ENCODE measurements at places on chromosomes 4 and X. TPM values are rescaled to one million over a fixed set of nuclear protein-coding genes. Genes with fewer than 3 reads are reported as not detected.

GPR119 gene
- not detected for total RNA-seq

NRK gene
- total RNA-seq = 0.13 TPM

TNIP3 gene
- total RNA-seq = 1.7 TPM

STARD8 gene
- 19.4 TPM for total RNA-seq

DNA sequence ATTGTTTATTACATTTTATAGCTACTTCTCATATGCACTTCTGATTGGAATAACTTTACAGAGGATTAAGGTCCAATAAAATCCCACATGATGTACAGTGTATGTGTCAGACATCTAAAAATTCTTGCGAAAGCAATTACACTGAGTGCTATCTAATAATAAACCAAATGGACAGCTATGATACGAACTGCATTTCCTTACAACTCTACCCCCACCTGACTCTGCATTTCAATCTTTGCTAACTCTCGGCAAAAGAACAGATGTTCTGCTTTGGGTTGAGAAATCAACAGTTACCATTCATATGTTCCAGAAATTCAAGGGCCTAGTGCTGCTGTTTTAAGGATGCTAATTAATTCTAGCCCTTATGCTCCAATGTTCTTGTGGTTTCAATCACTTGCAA lies 287.9 kb upstream of the NOCT start:
- H3K27ac ChIP-seq = no peak overlapping the region
- no peaks in the 10 kb centered on the region for H3K4me1 ChIP-seq
- H3K4me3 ChIP-seq = no peak overlapping the region
- no peaks in the 10 kb centered on the region for H3K36me3 ChIP-seq
- no peaks in the 10 kb centered on the region for H3K27me3 ChIP-seq
- DNase-seq = no peak

DNA sequence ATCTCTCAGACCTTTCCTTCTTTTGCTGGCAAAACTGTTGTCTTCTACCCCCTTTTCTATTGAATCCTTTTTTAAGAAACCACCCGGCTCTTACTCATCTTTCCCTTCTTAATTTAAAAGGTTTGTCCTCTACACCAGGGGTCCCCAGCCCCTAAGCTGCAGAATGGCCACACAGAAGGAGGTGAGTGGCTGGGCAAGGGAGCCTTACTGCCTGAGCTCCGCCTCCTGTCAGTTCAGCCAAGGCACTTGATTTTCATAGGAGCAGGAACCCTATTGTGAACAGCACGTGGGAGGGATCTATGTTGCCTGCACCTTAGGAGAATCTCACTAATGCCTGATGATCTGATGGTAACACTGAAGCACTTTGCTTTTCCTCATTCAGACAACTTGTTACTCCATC lies 726.3 kb upstream of the INTU start:
- no peak overlapping the region for H3K27ac ChIP-seq
- no peaks in the 10 kb centered on the region for H3K36me3 ChIP-seq
- DNase-seq = no peak
- H3K4me3 ChIP-seq = no peak overlapping the region
- no peaks in the 10 kb centered on the region for H3K27me3 ChIP-seq
- no peaks in the 10 kb centered on the region for H3K4me1 ChIP-seq

GRCh38 chrX:3346501-3347259 lies at the start of gene MXRA5:
Gene MXRA5, minus strand, starts transcription at chrX:3346652. Its CDS starts 2,819 bp downstream, at chrX:3343833.
- H3K27me3 ChIP-seq = no peaks in the 10 kb centered on the region
- peak within 1 kb of the TSS; percentile 82 for H3K27ac ChIP-seq
- no peak for DNase-seq
- no peaks in the 10 kb centered on the region for H3K4me1 ChIP-seq
- peak within 1 kb of the TSS; percentile 34 for H3K4me3 ChIP-seq
- no peaks in the 10 kb centered on the region for H3K36me3 ChIP-seq

- DNase-seq = no peak
- no peak overlapping the region for H3K27ac ChIP-seq
- no peak overlapping the region for H3K4me3 ChIP-seq
Observed at GRCh38 chr4:95910749-95911148, 70.9 kb downstream of the PDHA2 start.

- no peaks in the 10 kb centered on the region for H3K4me1 ChIP-seq
- no peak overlapping the region for H3K4me3 ChIP-seq
- H3K27ac ChIP-seq = no peak overlapping the region
- H3K36me3 ChIP-seq = no peaks in the 10 kb centered on the region
- no peaks in the 10 kb centered on the region for H3K27me3 ChIP-seq
Observed at GRCh38 chrX:124223524-124223923, 108.9 kb upstream of the TEX13D start.

FAM241A gene
- 3.5 TPM for total RNA-seq

CFAP47 gene
- 0.09 TPM for total RNA-seq

DNA sequence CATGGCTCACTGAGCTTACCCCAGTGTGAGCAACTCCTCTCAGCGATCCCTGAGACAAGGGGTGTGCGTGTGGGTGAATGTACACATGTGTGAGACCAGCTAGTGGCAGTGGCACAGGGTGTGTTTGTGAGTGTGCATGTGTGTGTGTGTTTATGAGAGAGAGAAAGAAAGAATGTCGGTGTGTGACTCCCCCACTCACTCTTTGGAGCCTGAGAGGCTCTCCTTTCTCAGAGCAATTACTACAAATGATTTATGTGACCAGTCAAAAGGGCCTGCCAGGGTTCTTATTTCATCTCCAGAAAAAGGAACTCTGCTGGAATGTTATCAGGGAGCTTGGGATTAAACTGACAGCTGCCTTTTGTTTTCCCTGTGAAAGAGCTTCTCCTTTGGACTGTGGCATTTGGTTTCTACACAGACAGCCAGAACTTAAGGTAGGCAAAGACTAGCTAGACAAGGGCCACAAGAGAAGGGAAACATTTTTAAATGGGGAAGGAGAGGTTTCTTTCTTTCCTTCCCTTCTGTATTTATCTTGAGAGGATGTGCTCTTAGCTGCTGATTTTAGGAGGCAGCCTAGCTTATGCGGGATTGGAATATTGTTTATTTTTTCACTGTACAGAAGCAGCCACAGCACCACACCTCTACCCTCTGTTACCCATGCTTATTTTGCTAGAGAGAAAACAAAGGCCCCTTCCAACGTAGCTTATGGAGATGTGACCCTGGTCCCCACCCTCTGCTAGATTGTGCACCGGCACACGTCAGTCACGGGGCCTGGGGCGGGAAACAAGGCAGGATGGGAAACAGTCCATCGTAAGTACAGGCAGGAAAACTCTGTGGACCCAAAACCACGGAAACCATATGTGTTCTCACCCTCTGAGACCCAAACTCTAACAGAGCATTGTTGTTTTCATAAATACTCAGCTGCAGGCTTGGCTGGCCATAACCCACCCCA lies 143.5 kb downstream of the MGST2 start:
- no peaks in the 10 kb centered on the region for H3K36me3 ChIP-seq
- no peak overlapping the region for H3K4me3 ChIP-seq
- H3K4me1 ChIP-seq = peaks cover 18% of the 10 kb centered on the region

GRCh38 chr4:38145741-38146140 lies 185.5 kb downstream of the PTTG2 start:
- no peak for DNase-seq
- H3K27me3 ChIP-seq = no peaks in the 10 kb centered on the region
- H3K4me3 ChIP-seq = no peak overlapping the region
- no peak overlapping the region for H3K27ac ChIP-seq
- H3K36me3 ChIP-seq = no peaks in the 10 kb centered on the region

TRO gene
- total RNA-seq = 2.2 TPM

GRCh38 chr4:152705903-152706302 lies 26.1 kb upstream of the TMEM154 start:
- H3K27ac ChIP-seq = no peak overlapping the region
- H3K27me3 ChIP-seq = no peaks in the 10 kb centered on the region
- H3K36me3 ChIP-seq = no peaks in the 10 kb centered on the region
- H3K4me3 ChIP-seq = no peak overlapping the region
- no peaks in the 10 kb centered on the region for H3K4me1 ChIP-seq

HSD17B13 gene
- 0.54 TPM for total RNA-seq

DNA sequence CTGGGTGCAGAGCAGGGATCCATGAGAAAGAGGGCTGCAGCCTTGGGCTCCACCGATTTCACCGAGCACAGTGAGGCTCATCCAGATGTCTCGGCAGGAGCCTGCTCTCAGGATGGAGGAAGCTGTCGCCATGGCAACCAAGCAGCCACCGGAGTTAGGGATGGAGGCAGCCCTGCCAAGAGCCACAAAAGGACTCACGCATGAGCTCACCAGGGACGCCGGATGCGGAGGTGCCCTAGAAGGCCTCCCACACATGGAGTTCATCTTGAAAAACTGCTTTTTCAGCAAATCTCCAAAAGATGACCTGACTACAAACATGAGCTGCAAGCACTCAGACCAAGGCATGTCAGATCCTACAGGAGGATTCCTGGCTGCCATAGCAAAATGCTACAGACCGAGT lies 90.7 kb downstream of the WFS1 start:
- H3K4me3 ChIP-seq = no peak overlapping the region
- no peaks in the 10 kb centered on the region for H3K36me3 ChIP-seq
- H3K27ac ChIP-seq = no peak overlapping the region
- no peak for DNase-seq
- no peaks in the 10 kb centered on the region for H3K4me1 ChIP-seq

DNA sequence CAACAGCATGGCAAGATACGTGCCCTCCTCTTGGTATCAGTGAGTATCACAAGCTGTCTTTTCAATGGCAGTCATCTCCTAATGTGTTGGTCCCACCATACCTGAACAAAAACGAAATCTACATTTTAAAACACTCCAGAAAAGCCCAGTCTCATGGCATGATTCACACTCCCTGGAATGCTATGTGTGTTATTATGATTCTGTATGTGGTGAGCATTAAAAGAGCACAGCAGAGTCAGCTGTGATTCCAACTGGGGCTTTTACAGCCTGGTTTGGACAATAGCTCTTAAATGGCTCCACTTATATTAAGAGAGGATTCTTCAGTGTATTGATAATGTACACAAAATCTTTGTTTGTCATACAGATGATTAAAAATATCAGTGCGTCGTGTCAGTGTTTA lies 274.1 kb upstream of the GK2 start:
- DNase-seq = no peak
- no peak overlapping the region for H3K27ac ChIP-seq
- no peaks in the 10 kb centered on the region for H3K4me1 ChIP-seq
- H3K36me3 ChIP-seq = no peaks in the 10 kb centered on the region
- no peaks in the 10 kb centered on the region for H3K27me3 ChIP-seq

PCSK1N gene
- total RNA-seq = 0.70 TPM

All from spleen (tissue), 13 donors.